NCI-H82 (cell line): ENCODE measurements at places on chromosomes 1 and 21.

GRCh38 chr1:51568231-51568935 is 48.5 kb upstream of the OSBPL9 start:
- DNase-seq, result no peak

DNA sequence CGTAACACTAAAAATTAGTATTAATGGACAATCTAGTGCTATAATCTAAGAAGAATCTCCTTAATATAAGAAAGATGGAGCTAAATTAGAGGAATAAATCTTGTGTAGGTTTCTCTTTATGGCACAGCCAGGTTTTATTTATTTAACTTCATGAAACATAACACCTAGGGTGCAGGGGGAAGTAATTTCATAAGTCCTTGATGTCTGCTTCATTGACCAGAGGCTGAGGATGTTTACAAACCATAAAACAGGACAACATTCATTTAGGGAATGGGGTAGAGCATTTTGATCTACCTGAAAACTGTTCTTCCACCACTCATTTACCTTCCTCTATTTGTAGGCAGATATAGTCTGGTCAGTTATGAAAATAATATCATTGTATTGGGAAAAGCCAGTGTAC is 95.5 kb downstream of the NGF start:
- DNase-seq, result no peak

DNA sequence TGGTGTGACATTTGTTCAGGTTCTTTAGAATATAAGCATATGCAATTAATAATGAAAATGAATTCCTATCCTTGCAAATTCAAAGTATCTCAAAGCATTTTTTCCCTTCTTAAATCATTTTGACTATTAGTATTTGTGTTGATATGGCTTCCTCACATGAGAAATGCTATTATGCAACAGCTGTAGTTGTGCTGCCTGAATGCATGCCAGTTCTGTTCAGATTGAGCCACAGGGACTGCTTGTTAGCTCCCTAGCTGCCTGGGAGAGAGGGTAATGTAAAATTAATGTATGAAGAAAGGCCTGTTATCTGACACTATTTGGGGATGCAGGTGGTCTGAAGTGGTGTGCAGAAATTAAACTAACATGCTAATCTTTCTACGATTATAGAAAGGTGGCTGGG is 45.5 kb downstream of the CACHD1 start:
- peak; percentile 13 for DNase-seq

- peak; percentile 28 for DNase-seq
Measured at GRCh38 chr1:23533246-23534023, 2.4 kb upstream of the E2F2 start.

GRCh38 chr1:21339356-21340229 is 49.3 kb upstream of the ECE1 start:
- DNase-seq, result no peak

GRCh38 chr21:33128538-33128937 is 58.6 kb downstream of the OLIG1 start:
- DNase-seq, result no peak

DNA sequence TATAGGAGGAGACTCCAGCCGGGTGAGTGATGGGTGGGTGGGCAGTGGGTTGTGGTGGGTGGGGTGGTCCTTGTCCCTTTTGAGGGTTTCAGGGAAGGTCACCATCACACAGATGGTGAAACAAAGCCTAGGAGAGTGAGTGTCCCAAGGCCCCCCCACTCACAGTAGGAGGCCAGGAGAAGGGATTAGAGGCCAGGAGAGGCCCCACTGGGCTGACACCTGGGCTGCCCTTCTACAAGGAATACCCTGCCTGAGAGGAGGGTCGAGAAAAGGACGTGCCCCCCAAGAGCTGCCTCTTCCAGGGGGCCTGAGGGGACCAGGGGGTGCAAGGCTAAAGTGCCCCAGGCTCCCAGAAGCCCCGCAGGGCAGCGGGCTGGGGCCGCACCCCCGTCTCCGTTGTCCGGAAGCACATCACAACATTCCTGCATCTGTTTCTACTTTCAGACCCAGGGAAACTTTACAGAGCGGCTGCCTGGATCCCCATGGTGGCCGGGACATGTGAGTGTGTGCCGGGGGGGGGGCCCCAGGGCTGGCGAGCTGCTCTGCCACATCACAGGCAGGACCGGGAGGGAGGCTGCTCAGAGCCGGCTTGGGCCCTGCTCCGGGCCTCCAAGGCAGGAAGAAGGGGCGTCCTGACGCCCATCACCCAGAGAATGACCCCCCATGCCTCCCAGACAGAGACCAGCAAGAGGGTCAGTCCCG is 68.2 kb downstream of the ARHGEF16 start:
- DNase-seq, result no peak

- DNase-seq, result no peak
Measured at GRCh38 chr21:38298832-38299231, 42.0 kb downstream of the KCNJ15 start.

- DNase-seq, result no peak
Measured at GRCh38 chr1:15785683-15786082, 21.8 kb downstream of the UQCRHL start.

DNA sequence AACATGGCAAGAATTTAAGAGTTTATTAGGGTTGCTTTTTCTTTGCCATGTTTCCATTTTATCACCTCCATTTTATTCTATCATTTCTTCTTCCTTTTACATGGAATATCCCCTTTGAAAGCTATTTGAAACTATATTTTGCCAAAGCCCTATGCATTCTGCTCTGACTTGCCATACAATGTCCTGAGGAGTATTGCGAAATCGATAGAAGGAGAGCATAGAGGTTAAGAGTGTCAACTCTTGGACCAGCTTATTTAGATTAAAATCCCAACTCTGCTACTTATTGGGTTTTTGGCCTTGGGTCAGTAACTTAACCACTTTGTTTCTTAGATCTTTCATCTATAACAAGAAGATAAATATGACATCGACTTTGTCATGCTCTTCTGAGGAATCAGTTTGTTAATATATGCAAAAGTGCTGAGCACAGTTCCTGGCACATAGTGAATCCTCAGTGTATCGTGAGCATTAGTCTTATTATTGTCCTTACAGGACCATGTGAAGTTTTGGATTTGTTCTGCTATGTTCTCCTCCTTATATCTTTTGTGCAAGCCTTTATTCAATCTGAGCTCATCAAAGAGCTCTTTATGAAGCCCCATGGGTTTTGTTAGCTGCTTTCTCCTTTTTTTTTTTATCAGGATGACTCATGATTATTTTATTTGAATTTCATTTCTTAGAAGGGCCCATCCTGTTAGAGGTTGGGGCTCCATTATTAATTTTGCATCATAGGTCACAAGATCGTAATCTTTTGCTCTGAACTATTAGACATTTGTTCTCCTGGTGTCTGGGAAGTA is 17.6 kb downstream of the ACKR1 start:
- DNase-seq, result no peak

GRCh38 chr1:149979972-149980540 is 30.5 kb downstream of the OTUD7B start:
- no peak for DNase-seq

DNA sequence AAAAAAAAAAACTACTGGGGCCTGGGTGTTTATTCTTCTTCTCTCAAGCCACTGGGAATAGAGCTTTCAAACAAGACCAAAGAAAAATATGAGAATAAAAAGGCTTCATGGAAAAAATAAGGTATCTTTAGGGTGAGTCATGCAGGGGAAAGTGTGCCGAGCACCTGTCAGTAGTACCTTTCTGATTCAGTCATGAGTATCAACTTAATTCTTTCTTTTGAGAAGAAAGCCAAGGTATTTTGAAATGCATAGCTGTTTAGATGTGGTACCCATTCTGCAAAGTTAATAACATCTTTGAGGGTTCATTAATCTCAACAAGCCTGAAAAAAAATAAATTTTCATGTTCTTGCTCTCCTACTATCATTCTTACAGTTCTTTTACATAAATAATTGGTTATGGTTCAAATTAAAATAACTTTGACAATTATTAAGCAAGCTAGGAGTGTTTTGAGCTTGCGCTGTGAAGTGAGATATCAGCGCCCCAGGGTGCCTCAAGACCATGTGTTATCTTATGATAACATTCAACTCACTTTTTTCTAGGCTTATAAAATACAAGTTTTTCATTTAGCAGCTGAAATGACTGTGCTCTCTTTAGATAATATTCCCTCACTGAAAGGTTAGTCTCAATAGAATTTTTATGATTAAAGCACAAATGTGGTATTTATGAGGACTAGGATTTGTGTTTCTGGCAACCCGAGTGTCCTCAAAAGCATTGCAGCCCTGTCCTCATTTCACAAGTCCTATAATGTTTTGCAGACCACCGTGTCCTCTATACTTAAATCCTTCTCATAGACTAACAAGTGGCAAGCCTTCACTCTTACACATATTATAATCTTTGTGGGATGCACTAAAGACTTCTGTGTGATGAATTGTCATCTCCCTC is 138.6 kb downstream of the SLC44A5 start:
- no peak for DNase-seq

GRCh38 chr1:166307261-166308188 is 140.7 kb upstream of the FAM78B start:
- peak; percentile 74 for DNase-seq
